ENCODE measurements at places on chromosomes 16 and 17.

DNA sequence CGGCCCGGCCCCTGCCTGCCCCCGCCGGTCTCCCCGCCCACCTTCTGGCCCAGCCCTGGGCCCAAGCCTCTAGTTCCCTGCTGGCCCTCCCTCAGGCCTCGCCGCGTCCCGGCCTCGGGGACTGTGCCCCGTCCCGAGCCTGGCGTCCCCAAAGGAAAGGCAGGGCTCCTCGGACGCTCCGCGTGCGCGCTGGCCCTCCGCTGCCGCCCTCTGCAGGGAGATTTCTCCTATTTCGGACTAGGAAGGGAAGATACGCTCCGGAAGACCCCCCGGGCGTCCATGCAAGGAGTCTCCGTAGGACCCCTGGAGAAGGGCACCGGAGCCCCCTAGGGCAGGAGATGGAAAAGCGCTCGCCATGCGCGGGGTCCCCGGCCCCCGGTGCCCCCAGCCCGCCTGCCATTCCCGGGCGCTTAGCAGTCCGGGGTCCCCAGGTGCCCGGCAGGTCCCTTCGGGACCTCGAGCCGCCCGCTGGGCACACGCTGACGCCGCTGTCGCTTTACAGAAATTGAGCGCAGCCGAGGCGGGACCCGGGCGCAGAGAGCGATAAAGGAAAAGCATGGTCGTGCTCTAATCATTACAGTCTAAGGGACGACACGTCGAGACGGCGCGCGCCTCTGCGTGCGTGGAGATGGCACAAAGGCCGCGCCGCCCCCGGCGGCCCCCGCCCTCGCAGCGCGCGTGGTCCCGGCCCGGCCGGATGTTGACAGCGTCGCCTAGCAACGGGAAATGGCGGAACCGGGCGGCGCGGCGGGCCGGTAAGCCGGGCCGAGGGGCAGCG is at the start of gene CCDC40:
Gene CCDC40 (plus strand): TSS at position 706 of the 778 bp plus-strand sequence. CDS start 21 bp downstream, at position 727.
- peak; percentile 86 for DNase-seq

DNA sequence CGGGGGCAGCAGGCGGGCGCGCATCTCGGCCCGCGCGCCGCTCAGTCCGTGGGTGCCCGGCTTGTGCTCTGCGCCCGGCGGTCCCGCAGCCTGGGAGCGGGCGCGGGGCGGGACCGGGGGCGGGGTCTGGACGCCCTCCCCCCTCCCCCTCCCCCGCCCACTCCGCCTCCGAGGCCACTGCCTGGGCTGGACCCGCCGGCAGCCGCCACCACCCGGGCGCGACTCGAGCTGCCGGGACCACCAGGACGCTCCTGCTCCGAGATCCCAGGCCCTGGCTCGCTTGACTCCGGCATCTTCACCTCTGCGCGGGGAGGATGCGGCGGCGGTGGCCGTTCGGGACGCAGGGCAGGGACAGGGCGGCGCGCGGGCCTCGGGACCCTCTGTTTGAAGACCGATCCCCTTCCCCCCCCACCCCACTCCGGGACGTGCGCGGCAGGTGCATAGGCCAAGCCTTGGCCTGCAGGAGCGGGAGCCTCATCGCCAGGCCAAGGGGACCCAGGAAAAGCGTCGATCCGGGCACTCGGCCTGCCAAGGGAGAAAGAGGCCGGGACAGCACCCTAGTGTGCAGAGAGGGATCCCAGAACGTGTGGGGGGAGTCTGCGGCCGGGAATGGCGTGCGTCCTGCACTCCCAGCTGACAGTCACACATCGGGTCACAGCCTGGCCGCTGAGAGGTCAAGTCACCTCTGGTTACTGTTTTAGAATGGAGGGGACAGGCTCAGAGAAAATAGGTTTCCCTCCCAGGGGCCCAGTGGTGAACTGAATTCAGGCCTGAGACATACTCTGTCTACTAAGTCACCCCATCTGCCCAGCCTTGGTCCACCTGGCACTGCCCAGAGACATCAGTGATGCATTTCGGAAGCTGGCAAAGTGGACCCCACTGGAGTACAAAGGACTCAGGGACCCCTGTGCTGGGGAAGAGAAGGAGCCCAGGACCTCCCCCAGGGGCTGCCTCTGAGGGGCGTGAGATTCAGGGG is at the start of gene HS3ST6:
Gene HS3ST6 (minus strand): TSS at position 65 of the 976 bp plus-strand sequence. CDS start 92 bp downstream, outside the sequence.
- DNase-seq: no peak

GRCh38 chr16:83109490-83110125 is 482.8 kb downstream of the CDH13 start:
- DNase-seq: no peak

- DNase-seq: no peak
Measured at GRCh38 chr17:63120406-63120805, 154.4 kb downstream of the TANC2 start.

- no peak for DNase-seq
Measured at GRCh38 chr17:68359791-68360535, 68.7 kb downstream of the ARSG start.

GRCh38 chr16:59263955-59264354 is 529.8 kb upstream of the GOT2 start:
- no peak for DNase-seq

GRCh38 chr17:1237471-1237870 is 32.8 kb upstream of the BHLHA9 start:
- no peak for DNase-seq

- DNase-seq: peak; percentile 58
Measured at GRCh38 chr16:24036614-24037013, 200.8 kb downstream of the PRKCB start.

GRCh38 chr16:84896847-84897246 is 77.1 kb downstream of the CRISPLD2 start:
- DNase-seq: no peak

GRCh38 chr16:52756812-52757517 is 210.0 kb upstream of the TOX3 start:
- no peak for DNase-seq

GRCh38 chr16:2428051-2428783 is 1.0 kb upstream of the CCNF start:
- DNase-seq: no peak

DNA sequence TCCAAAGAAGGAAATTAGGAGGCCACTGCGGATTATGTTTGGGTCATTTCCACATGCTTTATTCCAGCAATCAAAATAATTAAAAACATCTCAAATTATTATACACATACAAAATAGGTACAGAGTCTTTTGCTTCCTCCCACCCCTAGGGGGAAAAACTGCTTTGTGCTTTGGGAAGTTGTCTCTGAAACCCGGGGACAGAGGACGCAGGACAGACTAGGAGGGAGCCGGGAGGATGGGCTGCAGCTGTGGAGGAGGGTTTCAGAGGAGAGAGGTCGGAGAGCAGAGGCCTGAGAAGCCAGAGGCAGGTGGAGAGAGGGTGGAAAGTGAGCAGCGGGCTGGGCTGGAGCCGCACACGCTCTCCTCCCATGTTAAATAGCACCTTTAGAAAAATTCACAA is 17.4 kb downstream of the COL1A1 start:
- no peak for DNase-seq

DNA sequence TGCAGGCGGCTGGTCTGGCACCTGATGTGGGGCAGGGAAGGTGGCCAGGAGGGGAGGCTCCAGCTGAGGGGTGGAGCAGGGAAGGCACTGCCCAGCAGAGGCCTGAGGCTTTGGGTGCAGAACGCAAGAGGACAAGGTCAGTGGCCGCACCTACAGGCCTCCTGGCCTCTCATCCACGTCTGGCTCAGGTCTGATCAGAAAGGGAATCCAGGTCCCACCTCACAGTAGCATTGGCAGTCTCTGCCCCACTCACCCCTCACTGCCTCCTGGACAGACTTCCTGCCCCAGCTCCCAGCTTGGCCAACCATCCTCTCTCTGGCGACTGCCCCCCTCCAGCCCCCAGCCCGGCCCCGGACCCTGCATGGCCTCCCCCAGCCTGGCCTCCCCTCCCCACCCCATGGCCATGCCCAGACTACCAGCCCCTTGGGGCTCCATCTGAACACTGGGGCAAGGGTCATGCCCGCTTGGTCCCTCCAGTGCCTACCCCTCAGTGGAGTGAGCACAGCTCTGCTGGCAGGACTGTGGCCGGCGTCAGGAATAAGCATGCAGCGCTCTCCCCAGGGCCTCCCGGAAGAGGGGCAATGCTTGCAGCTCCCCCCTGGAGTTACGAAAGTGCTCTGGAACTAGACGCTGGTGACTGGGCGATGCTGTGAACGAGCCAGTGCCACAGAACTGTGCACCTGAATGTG is 4.6 kb downstream of the UTS2R start:
- DNase-seq: no peak

DNA sequence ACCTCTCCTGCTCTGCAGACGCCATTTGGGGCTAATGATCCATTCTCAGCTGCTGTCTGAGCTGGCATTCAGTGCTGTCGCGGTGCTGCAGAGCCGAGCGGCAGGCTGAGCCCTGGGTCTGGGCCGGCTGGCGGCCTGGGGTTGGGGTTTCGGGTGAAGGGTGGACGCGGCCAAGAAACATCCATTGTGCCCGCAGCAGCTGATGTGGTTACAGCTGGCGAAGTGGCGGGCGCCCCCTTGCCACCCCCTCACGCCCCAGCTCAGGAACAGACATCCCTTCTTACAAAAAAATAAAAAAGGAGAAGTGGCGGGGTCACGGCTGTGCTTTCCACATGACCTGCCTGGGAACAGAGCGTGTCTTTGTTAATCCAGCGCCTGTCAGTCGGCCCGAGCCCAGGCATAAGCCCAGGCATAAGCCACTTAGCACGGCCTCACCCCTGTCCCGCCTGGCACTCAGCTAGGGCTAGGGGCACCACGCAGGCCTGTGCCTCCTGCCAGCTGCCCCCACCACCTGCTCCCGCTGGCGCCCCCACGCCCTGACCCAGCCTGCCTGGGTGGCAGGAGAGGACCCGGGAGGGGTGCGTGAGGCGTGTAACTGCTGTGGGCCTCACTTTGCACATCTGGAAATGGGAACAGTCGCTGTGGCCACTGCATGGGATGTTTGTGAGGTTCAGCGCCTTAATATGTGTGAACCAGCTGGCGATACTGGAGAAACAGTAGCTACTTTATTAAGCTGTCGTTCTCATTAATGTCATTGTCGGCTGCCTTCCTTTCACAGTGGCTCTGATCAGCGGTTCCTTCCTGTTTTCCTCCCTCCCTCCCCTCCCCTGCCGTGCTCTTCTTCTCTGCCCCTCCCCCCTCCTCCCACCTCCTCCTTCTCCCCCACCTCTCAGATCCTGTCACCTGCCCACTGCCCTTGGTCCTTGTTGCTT is 197.7 kb upstream of the CIBAR2 start:
- no peak for DNase-seq

GRCh38 chr17:6455321-6455705 is 11.1 kb downstream of the PIMREG start:
- peak; percentile 56 for DNase-seq

DNA sequence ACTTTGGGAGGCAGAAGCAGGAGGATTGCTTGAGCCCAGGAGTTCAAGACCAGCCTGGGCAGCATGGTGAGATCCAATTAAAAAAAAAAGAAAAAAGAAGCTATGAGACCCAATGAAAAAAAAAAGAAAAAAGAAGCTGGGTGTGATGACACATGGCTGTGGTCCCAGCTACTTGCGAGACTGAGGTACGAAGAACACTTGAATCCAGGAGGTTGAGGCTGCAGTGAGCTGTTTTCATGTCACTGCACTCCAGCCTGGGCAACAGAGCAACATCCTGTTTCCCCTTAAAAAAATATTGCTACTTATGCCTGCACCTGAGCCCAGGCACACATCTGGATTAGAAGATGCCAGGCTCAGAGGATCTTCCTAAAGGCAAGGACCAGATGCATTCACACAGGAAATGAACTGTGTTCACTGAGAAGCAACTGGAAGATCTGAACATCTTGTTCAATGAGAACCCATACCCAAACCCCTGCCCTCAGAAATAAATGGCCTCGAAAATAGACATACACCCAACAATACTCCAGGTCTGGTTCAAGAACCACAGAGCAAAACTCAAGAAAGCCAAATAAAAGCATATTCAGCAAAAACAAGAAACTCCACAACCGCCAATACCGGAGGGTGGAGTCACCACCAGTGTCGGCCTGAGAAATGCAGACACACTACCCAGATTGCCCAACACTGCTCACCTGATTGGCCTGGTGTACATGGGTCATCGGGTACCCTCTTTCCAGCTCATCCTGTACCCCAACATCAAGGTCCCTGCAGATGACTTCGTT is 4.4 kb downstream of the RNF135 start:
- no peak for DNase-seq

DNA sequence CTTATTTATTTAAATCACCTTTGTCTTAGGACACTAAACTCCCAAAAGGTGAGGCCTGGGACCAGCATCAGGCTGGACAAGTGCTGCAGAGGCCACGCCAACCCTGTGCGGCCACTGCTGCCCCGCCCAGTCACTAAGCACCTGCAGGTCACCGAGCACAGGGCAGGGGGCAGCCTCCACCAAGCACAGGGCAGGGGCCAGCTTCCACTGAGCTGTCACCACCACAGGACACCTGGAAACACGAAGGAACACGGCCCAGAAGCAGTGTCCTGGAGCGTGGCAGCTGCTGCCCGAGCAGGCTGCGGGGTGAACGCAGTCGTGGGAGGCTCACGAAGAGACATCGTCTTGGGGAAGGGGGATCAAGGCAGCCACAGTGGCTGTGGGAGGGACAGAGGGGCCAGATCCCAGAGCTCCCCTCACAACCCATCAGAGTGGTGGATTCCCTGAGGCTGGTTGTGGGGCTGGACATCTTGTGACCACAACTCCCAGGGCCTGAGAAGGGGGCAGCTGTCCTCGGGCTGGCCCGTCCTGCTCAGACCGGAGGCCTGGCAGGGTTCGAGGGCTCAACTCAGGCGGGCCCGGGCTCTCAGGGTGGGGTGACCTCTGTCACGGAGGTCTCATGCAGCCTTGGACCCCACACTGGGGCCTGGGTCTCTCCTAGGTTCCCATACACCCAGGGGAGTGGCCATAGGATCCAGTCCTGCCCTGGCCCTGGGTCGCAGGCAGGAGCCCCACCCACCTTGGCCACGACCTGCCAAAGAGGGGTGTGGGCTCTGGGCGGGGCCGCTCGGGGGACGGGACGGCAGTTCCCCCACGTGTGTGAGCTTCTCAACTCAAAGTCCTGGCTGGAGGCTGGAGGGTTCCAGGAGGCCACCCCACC is 18.7 kb downstream of the RAB40B start:
- DNase-seq: no peak

DNA sequence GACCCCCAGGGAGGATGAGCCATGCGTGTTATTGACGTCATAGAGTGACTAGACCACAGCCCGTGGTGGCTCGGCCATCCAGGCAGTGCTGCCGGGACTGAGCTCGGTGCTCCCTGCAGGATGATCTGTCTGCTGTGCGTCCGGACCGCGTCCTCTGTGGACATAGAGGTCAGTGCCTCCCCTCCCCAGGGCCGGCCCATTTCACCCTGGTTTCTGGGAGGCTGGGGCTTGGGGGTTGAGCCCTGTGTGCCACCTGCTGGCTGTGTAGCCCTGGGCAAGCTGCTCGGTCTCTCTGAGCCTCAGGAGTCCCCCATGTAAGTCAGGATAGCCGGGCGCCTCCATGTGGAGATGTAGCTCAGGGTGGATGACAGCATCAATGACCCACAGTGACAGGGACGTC is 8.3 kb downstream of the TSC2 start:
- no peak for DNase-seq

GRCh38 chr17:44801880-44802279 is 28.2 kb downstream of the GJC1 start:
- no peak for DNase-seq

- DNase-seq: no peak
Measured at GRCh38 chr17:2374549-2375285, 26.1 kb downstream of the MNT start.

GRCh38 chr16:65305266-65305959 is 183.6 kb upstream of the CDH11 start:
- no peak for DNase-seq

- no peak for DNase-seq
Measured at GRCh38 chr17:21417921-21418320, 41.8 kb downstream of the KCNJ12 start.

Measured in CD4-positive, alpha-beta T cell treated with Interleukin-10 for 1 hour (primary cell).